ENCODE measurements at places on chromosomes 2 and 18.

- DNase-seq = no peak
These were observed 151.1 kb upstream of the UBE2E3 start for GRCh38 chr2:180829261-180829660.

GRCh38 chr2:42622943-42623676 is 54.7 kb downstream of the MTA3 start:
- DNase-seq = no peak

GRCh38 chr2:146997488-146997887 is 847.3 kb upstream of the ACVR2A start:
- DNase-seq = no peak

DNA sequence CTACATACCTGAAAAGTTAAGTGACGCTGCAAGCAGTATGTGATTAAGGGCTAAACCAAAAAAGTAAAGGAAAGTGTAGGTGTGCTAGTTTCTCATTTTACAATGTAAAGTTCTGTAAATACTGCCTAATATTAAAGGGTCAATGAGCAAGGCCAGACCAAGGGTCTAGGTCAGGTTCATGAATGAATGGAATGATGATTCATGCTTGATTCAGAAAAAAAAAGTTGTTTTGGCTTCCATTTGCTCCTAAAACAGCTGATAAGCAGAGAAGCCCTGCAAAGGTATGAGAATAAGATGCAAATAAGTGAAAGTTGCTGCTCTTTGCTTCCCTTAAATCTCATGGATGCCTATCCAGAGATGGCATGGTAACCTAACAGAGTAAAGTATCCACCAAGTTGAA is 61.3 kb downstream of the PTRHD1 start:
- DNase-seq = no peak

- peak; percentile 96 for DNase-seq
These were observed 16.4 kb downstream of the CRIM1 start for GRCh38 chr2:36371928-36372391.

DNA sequence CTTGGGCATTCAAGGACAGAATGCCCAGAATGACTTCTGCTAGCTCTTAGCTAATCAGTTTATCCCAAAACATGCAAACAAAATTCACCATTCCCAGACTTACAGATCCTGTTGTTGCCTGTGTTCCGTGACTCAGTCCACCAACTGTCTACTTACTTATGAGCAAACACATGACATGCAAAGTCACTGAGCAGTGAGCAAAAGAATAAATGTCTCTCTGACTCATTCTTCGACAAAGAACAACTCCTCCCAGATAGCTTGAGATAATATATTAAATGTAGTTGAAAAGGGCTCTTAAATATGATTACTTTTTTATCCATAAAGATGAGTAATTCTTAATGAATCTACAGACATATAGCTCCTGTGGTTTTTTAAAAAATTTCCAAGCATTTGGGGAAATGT is 9.0 kb upstream of the CREG2 start:
- peak; percentile 88 for DNase-seq

GRCh38 chr18:63472380-63472779 is 4.4 kb upstream of the SERPINB5 start:
- DNase-seq = no peak

- no peak for DNase-seq
These were observed 71.5 kb upstream of the EPAS1 start for GRCh38 chr2:46225730-46226129.

- no peak for DNase-seq
These were observed 182.7 kb upstream of the LHCGR start for GRCh38 chr2:48938231-48938630.

DNA sequence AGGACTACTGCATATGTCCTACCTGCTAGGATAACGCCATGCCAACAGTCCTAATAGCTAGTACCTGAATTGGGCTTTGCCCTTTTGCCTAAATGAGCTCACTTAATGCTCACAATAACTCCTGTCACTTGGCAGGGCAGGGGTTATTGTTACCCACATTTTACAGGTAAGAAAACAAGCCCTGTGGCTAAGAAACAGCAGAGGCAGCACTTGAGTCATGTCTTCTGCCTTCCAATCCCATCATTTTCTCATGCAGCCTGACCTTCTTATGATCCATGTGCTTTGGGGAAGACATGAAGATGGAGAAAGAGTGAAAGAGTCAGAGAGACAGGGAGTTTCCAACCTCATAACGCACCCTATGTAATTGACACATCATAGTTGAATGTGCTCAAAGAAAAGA is 33.6 kb upstream of the LPIN1 start:
- no peak for DNase-seq

DNA sequence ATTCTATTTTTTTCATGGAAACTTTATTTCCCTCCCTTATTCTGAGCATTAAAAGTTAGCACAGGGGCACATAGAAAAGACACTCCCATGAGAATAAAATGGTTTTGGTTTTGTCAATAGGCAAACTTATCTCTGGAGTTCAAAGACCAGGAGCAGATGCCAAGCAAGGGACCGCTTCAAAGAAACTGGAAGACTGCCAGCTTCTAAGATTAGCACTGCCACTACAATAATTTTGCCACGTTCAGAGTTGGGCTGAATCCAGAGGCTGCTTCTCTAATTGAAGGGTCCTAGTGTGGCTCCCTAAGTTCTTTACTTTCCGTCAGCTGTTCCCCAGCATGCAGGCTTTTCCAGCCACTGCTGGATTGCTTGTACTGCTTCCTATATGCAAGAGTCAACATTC is 681.0 kb upstream of the GCFC2 start:
- no peak for DNase-seq

GRCh38 chr2:211371465-211371864 is 815.1 kb downstream of the CPS1 start:
- DNase-seq = no peak

DNA sequence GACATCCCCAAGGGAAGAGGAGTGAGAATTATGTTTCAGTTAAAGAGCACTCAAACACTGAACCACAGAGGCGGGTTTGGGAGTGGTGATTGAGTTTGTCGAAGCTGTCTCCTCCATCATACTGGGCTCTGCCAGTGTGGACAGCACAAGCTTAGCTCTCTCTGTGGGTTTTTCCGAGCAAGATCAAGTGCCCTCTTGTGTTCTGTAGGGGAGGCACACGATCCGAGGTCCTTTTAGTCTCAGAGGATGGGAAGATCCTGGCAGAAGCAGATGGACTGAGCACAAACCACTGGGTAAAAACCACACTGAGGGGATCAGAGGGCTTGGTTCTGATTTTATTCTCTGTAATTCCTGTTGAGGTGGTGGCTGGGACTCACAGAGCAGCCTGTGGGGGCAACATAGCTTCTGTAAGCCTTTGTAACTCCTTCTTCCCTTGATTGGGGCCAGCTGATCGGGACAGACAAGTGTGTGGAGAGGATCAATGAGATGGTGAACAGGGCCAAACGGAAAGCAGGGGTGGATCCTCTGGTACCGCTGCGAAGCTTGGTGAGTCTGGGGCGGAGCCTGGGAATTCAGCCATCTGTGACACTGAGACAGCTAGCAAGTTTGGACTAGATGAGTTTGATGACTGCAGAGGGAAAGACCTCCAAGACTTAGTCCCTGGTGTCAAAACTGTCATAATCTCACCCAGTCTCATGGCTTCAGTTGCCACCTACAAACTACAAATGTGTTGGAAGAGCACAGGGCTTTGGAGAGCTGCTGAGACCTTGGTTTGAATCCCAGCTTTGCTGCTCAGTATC is 2.0 kb downstream of the NAGK start:
- no peak for DNase-seq

- DNase-seq = no peak
These were observed 48.6 kb downstream of the NHEJ1 start for GRCh38 chr2:219112062-219112406.

GRCh38 chr2:82657106-82657505 is 1802.0 kb downstream of the SUCLG1 start:
- no peak for DNase-seq

DNA sequence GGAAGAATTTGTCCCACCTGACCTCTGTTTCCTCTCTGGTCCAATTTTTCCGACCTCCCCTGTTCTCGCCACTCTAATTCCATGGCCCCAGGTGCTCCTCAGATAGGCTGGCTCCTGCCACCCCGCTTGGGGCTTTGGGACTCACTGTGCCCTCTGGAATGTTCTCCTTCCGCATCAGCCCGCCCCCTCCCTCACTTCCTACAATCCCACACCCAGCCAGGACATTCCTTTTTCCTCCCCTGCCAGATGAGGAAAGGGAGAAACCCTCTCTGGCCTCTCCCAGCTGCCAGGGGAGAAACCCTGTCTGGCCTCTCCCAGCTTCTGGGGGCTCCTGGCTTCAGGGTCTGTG is 3.1 kb upstream of the OR6B2 start:
- no peak for DNase-seq

- peak; percentile 89 for DNase-seq
These were observed 30.9 kb downstream of the LONRF2 start for GRCh38 chr2:100291152-100291970.

- no peak for DNase-seq
These were observed 156.8 kb downstream of the TMEM200C start for GRCh38 chr18:5738526-5738925.

DNA sequence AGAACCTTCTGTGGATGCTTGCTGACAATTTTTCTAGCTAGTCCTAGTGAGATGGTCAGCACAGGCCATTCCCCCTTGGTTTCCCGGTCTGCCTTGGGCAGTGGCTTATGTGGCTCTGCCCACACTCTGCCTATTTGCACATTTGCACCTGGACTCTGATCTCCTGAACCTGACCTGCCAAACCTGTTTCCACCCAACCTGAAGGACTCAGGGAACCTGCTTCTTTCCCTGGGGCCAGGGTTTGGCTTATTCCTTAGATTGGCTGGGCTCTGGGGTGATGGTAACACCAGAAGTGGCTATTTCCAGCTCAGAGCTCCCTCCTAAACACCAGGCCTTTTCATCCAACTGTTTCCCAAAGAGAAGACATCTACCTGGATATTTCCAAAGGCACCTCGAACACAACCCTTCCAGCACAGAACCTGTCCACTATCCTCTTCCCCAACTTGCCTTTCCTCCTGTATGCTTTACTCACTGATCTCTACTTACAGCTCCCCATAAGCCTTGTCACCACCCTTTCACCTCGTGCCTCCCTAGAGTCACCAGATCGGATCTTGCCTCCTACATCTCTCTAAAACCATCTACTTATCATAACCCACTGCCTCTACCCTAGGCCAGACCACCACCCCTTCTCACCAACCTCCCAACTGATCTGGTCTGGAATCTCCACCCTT is 5.8 kb upstream of the MTA3 start:
- DNase-seq = no peak

GRCh38 chr2:29780906-29781305 is 140.5 kb downstream of the ALK start:
- DNase-seq = no peak

- DNase-seq = no peak
These were observed 373.1 kb upstream of the FANCL start for GRCh38 chr2:58614219-58614618.

- DNase-seq = no peak
These were observed 95.9 kb upstream of the GRB14 start for GRCh38 chr2:164717000-164717803.

DNA sequence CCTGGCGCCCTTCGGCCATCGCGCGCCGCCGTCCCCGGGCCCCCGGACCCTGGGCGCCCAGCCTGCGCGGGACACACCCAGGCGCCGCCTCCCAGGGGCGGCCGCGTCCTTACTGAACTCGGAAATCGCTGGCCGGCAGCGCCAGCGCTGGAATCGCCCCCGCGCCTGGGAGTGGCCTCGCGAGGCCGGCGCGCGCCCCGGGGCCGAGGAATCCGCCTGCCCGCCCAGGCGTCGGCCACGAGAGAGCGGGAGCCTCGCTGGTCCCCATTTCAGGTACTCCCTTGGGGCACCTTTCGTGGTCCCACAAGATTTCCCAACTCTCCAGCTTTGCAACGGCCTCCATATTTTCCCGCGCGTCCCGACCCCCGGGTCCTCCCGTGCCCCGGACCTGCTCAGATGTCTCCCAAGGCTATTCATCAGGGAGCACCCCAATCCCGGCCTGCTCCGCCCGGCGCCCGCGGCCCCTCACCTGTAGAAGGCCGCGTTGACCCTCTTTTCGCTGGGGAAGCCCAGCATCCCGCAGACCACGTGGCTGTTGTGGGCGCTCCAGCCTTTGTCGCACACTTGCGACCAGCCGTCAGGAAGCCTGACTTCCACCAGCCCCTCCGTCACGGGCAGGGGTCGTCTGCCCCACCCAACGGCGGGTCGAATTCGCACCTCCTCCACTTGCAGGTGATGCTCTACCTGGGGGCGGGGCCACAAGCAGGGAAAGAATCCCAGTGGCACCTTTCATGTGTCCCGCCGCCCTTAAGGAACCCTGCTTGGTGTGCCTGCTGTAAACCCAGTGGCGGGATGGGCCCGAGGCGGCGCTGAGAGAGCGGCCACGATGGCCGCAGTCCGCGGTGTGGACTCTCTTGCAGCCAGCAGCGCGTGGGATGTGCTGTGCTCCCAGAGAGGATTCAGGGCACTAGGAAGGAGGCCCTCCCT is 4.6 kb downstream of the LOXL3 start:
- DNase-seq = no peak

DNA sequence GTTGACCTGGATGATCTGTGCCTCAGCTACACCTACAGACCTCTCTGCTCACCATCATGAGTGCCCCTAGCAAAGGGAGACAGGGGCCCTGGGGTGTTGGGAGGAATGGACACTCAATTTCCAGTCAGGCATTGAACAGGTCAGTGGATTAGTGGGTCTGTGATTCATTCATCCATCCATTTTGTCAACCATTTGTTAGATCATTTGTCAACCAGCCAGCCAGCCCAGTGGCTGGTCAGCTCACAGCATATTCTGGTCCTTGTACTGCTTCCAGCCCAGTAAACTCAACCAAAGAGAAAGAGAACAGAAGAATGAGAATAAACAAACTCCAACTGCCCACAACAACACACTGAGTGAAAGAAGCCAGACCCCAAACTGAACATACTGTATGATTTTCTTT is 4.6 kb upstream of the KLF11 start:
- DNase-seq = no peak

DNA sequence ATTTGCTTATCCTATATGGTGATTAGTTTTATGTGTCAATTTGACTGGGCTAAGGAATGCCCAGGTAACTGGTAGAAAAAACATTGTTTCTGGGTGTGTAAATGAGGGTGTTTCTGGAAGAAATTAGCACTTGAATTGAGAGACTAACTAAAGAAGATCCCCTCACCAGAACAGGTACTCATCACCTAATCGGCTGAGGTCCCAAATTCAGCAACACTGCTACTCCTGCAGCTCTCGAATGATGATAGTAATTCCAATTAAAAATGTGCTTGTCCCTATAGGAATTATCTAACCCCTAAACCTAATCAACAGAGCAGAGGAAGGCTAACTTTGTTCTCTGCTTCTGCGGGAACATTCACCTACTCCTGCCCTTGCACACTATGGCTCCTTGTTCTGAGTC is 464.5 kb upstream of the CHST9 start:
- no peak for DNase-seq

- no peak for DNase-seq
These were observed 71.5 kb downstream of the SNTG2 start for GRCh38 chr2:1022178-1022577.

- no peak for DNase-seq
These were observed at the start of gene ATP8B1 for GRCh38 chr18:57803103-57803969. ATP8B1 (minus strand) TSS chr18:57803315; CDS start chr18:57731807, 71,508 bp downstream.

- no peak for DNase-seq
These were observed 37.5 kb downstream of the NR4A2 start for GRCh38 chr2:156294945-156295580.

GRCh38 chr2:27431395-27431794 is 3.0 kb downstream of the NRBP1 start:
- no peak for DNase-seq
